ENCODE measurements at places on chromosomes 12 and 14. TPM values are rescaled to one million over a fixed set of nuclear protein-coding genes. Genes with fewer than 3 reads are reported as not detected.

BORCS5 gene
- 24.8 TPM for total RNA-seq

BIN2 gene
- not detected for total RNA-seq

OTUB2 gene
- total RNA-seq, result 4.8 TPM

DIO3 gene
- not detected for total RNA-seq

SPTSSA gene
- total RNA-seq, result 14.2 TPM

SLC24A4 gene
- total RNA-seq, result not detected

GRCh38 chr12:29737644-29738043, 46.1 kb downstream of the TMTC1 start:
- no peak for DNase-seq

GRCh38 chr14:39581474-39581873, 149.2 kb upstream of the FBXO33 start:
- DNase-seq, result no peak

DNA sequence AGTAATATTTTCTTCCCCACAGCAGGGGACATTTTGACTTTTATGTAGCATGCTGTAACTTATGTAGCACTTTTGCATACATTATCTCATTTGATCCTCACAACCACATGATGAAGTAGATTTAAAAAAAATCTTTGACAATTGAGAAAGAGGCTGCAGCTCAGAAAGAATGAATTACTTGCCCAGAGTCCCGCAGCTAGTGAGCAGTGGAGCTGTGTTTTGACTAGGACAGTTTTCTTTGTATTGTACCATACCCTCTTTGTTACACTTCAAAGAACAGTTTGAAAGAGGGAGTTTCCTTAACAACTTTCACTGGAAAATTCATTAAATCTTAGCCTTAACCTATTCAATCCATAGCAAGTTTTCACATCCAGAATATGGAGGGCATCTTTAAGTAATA, 58.6 kb downstream of the SYNE2 start:
- no peak for DNase-seq

GRCh38 chr12:32266756-32267155, 132.6 kb upstream of the FGD4 start:
- DNase-seq, result no peak

DNA sequence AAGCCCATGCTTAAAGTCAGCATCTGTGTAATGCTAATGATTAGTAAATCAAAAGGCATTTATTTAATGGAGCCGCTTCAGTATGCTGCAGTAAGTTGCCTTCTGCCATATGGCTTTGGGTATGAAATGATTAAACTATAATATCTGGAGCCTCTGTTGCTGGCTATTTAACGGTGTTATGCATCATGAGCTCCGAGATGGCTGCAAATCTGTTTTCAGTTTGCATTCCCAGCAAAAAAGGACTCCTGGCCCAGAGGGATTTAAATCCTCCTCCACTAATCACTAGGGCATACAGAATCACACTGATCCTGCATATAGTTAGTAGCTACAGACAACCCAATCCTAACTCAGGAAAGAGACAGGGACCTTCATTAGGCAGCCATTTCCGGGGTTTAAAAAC, 171.5 kb upstream of the EEA1 start:
- no peak for DNase-seq

GRCh38 chr14:71713451-71713850, 218.8 kb upstream of the RGS6 start:
- peak; percentile 17 for DNase-seq

DNA sequence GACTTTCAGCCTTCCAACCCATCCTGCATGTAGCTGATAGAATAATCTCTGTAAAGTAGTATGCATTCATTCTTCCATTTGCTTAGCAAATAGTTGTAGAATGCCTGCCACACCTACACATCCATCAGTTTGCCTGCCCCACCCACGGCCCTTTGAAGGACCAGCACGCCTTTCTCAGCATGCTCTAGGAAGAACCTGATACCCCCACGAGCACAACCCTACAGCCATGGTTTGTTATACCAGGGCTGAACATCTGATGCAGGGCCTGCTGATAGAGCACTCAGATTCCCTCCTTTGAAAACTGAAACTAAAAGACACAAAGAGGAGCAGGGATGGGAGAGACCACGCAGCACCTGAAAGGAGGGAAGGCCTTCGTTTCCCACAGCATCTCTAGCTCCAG, 205.1 kb downstream of the ANO2 start:
- DNase-seq, result no peak

- DNase-seq, result peak; percentile 19
Measured at GRCh38 chr12:110921262-110921661, 883 bp upstream of the MYL2 start.

DNA sequence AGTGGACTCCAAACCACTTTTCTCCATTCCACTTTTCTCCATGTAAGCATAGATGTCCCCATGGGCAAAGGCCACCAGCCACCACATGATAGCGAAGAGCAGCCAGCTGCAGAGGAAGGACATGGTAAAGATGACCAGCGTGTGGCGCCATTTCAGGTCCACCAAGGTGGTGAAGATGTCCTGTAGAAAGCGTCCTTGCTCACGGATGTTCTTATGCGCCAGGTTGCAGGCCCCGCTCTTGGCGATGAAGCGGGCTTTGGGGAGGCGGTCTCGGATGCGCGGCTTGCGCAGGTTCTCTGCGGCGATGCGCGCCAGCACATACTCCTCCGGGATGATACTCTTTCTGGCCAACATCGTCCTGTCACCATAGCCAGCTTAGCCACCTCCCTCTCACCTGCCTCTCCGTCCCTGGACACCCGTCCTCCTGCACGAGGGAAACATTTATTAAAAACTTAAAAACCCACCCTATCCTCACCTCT, 1.2 kb downstream of the KCNJ8 start:
- no peak for DNase-seq

- DNase-seq, result no peak
Measured at GRCh38 chr12:84929501-84929900, 16.9 kb upstream of the SLC6A15 start.

DNA sequence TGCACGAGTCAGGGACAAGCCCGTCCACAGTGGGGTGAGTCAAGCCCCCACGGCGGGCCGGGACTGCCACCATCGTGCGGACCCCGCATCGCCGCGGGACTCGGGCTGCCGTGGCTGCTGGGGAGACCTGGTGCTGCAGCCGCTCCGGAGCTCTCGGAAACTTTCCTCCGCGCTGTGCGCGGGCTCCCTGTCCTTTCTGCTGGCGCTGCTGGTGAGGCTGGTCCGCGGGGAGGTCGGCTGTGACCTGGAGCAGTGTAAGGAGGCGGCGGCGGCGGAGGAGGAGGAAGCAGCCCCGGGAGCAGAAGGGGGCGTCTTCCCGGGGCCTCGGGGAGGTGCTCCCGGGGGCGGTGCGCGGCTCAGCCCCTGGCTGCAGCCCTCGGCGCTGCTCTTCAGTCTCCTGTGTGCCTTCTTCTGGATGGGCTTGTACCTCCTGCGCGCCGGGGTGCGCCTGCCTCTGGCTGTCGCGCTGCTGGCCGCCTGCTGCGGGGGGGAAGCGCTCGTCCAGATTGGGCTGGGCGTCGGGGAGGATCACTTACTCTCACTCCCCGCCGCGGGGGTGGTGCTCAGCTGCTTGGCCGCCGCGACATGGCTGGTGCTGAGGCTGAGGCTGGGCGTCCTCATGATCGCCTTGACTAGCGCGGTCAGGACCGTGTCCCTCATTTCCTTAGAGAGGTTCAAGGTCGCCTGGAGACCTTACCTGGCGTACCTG, 1.1 kb downstream of the PDE3A start:
- DNase-seq, result peak; percentile 14

DNA sequence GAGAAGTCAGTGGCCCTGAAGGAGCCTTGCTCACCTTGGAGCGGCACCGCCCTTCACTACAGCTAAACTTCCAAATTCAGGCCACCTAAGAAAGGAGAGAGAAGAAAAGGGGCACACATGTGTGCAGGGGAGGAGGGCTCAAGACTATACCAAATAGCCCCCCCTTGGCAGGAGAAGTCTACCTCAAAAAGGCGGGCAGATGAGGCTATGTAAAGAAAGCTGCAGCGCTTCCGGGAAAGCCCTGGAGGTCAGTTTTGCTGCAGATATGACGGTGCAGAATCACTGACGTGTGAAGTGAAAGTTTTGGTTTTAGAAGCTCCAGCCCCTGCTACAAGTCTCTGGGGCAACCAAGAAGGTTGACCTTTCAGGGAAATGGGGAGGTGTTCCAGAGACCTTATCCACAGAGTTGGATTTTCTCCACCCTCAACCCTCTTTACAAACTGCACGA, 48.2 kb upstream of the PNMA1 start:
- DNase-seq, result no peak

GRCh38 chr12:92065639-92066038, 80.0 kb downstream of the BTG1 start:
- peak; percentile 45 for DNase-seq

GRCh38 chr12:4991801-4992200, 51.9 kb upstream of the KCNA5 start:
- DNase-seq, result no peak

- DNase-seq, result peak; percentile 14
Measured at GRCh38 chr12:44193281-44193680, 357.4 kb downstream of the TMEM117 start.

GRCh38 chr14:44613061-44613712, 106.1 kb upstream of the FSCB start:
- no peak for DNase-seq

DNA sequence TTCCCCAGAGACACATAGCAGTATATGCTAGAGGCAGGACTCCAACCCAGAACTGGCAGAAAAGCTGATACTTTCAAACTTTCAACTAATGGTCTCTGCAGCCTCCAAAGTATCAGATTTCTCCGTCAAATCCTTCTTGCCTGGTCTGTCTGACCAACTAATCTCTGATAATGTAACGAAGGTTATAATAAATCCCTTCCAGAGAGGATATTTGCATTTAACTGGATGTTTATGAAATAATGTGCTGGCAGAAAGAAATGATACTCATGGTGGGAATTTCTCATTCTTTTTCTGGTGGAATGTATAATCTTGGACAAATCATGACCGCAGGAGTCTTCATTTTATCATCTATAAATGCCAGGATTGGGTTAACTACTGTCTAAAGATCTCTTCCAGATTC, 860.3 kb downstream of the DIO2 start:
- no peak for DNase-seq

DNA sequence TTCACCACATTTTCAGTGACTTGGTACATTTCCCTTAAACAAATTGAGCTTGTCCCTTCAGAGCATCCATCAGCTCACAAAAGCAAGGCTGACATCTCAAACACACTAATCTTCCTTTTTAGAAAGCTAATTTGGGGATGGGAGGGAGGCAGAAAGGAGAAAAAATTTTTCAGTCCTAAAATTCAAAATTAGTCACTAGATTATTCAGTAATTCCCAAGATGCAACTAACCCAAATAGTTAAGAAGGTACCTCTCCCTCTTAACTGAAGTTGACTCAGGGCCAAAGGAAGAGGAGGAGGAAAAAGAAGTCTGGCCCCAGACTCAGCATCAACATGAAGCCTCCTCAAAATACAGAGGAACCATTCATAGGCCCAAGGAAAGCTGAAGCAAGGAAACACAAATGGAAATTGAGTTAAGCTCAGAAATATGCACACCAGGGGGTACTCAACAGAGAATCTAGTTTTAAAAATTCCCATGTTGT, 21.7 kb downstream of the CBX5 start:
- no peak for DNase-seq

DNA sequence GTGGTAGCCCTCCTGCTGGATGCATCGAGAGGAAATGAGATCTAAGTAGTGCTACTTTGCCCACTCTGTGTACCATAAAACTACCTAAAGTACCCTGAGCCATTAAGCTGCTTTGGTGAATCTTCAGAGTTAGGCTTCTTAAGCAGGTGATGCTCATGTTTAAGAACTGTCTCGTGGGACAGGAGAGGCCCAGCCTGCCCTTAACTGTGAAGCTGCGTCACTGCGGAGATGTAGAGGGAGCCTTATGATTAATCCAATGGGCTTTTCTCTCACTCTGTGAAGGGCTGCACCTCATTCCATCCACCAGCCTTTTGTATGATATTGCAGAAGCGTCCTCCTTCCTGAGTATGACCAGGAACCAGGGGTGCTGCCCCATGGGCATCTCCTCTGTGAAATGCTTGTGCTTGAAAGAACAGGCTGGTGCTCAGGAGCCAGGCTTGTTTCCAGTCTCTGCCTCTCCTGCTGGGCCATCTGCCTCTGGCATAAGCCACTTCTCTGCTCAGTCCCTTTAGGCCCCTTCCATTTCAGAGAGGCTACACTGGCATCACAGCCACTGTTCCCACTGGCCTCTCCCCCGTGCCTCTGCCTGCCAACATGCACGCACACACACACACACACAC, 6.8 kb upstream of the CCDC177 start:
- DNase-seq, result no peak

- DNase-seq, result no peak
Measured at GRCh38 chr12:32230613-32230993, 124.0 kb downstream of the BICD1 start.
